ENCODE measurements at places on chromosomes 11 and 22.

DNA sequence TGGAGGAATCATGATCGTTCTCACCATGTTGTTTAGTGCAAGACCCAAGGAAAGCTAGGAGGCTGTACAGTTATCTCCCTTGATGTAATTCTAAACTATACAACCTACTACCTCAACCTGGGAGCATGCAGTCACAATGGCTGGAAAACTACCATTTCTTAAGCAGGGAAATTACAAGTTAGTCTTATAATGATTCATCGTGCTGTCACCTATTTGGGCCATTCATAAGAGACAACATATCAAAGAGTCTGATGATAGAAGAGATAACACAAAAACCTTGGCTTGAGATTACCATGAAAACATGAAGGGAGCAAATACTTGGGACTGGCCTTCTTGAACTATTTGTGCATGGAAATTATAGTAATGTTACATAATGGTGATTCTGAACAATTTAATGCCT is 30.5 kb upstream of the BLID start:
- DNase-seq: no peak

GRCh38 chr11:134560566-134561330 is 148.7 kb upstream of the B3GAT1 start:
- no peak for DNase-seq

GRCh38 chr11:65546217-65546958 is 11.8 kb downstream of the LTBP3 start:
- DNase-seq: no peak

DNA sequence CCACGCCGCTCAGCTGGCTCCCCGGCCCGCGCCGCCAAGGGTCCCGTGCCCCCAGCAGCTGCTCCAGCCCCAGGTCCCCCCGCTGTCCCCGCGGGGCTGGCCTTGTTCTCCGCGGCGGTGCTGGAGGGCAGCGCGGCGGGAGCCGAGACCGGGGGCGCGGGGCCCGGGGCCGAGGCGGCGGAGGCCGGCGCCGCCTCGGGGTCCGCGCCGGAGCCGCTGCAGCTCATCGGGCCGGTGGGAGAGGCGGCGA is 128 bp downstream of the TAF10 start:
- DNase-seq: no peak

DNA sequence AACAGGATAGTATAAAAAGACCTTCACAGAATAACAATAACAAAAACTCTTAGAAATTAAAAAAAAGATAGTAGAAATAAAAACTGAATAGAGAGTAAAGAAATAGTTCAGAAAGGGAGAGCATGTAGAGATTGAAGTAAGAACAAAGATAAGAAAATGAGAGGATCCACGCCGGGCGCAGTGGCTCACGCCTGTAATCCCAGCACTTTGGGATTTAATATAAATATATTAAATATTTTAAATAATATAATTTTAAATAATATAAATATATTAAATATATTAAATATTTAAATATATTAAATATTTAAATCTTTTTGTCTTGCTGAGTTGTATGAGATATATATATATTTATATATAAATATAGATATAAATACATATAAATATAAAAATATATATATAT is 11.0 kb downstream of the APOA4 start:
- no peak for DNase-seq

DNA sequence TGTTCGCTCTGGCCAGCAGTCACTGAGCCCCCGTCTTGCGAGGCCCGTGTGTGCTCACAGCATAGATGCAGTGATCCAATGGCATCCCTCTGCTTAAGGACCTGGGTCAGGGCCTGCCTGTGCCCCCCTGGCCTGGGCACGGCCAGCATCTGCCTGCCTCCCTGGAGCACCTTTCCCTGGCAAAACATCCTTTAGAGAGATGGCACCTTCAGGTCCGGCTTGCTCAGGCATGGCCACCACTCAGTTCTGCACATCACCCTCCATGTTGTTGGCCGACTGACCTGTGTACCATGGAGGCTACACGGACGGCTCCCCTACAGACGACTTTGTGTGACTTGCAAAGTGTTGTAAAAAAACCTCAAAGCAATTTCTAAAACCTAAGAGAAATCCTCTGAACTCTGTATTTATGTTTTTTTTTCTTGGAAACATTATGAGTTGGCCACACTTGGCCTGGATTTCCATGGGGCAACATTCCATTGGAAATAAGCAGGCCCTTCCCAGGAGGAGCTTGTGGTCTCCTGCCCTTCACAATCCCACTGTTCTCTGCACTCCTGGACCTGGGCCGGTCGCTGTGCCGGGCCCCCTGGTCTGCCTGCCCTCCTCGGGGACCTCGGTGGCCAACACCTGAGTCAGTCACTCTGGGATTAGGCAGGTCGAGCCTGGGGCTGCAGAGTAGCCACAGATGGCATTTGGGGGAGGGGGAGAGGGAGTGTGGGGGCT is 592.4 kb downstream of the TBC1D22A start:
- DNase-seq: no peak
